ENCODE measurements at places on chromosomes 2 and 18.

- DNase-seq: no peak
These were observed 482.3 kb downstream of the TNS1 start for GRCh38 chr2:217520356-217521010.

DNA sequence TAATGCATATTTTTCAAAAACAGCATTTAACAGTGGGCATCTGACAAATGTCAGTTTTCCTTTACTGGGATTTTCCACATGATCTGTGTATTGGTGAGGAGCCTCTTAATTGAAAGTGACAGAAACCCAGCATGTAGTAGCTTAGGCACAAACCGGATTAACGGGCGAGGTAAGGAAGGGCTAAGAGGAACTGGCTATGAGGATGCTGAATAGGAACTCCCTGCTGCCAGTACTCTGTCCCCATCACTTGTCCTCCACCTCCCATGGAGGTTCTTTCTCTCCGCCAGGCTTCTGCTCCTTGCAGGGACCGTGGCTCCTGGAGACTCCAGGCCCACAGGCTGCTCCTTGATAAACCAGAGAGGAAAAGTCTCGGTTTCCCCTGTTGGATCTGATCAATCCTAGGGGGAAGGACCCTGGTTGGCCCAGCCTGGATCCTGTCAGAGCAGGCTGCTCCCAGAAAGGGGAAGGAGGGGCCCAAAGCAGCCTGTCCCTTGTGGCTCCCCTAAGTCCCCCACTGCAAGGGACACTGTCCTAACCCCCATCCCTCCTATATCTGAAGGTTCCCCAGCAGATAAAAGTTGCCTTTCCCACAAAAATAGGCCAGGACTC lies 10.3 kb downstream of the TEX44 start:
- DNase-seq: no peak

GRCh38 chr2:16152071-16152927 lies 211.9 kb downstream of the MYCN start:
- no peak for DNase-seq

GRCh38 chr2:238450440-238450861 lies 23.7 kb downstream of the ASB1 start:
- DNase-seq: no peak

- DNase-seq: no peak
These were observed 4.6 kb upstream of the PDK1 start for GRCh38 chr2:172551271-172551670.

- no peak for DNase-seq
These were observed 19.4 kb upstream of the EHBP1 start for GRCh38 chr2:62686012-62686685.

DNA sequence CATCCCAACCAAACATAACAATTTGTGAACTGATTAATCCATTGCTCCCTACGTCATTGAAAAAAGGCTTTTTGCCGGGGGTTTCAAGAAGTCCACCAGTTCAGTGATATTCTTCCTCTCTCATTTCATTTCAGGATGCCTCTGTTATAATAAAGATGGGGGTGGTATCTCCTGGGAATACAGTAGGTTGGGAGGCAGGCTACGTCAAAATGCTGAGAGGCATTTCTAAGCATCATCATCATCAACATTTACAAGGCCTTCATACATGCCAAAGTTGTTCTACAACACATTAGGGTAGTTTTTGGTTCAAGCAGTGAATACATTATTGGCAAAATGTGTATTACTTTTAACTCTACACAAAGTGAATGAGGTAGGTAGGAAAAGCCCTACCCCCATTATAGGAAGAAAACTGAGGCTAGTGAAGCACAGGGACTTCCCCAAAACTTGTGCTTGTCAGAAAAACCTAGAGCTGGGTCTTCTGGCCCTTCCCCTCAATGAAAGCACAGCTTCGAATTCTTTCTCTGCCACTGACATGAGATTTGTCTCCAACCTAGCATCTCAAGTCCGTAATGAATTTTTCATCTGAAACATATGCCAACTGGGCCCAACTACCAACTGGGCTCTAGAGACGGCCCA lies 11.3 kb downstream of the OSR1 start:
- DNase-seq: no peak

DNA sequence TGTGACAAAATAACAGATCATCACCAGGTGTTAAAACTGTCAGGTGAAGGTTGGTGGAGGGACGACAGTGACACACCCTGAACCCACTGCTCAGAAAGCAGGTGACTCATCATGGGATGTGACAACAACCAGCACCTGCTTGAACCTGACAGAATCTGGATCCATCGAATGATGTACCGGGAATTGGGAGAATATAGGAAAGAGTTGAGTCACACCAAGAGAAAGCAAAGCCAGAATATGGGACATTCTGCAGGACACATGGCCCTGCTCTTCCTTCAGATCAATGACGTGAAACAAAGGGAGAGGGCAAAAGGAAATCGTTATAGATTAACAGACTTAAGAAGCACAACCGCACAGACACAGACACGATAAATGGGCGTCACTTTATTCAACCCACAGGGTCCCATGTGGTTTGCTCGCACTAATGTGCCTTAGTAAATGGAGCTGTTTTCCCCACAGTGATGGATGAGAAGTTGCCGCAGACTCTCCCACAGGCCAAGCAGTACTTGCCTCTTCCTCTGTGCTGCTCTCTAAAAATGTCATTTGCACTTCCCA lies 100.1 kb downstream of the CRACDL start:
- DNase-seq: no peak

DNA sequence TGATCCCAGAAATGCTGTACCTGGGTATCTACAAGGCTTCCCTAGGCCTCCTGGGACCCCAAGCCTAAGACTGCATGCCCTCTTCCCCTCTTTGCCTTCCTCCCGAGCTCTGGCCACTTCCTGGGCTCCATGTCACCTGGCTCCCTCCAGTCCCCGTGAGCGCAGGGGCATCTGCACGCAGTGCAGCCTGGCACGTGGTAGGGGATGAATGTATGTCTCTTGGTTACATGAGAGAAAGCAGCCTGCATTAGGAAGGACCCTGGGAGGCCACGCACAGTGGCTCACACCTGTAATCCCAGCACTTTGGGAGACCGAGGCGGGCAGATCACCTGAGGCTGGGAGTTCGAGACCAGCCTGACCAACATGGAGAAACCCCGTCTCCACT lies 15.8 kb downstream of the PASK start:
- DNase-seq: no peak

GRCh38 chr2:220106065-220106464 lies 478.6 kb downstream of the SLC4A3 start:
- DNase-seq: no peak

DNA sequence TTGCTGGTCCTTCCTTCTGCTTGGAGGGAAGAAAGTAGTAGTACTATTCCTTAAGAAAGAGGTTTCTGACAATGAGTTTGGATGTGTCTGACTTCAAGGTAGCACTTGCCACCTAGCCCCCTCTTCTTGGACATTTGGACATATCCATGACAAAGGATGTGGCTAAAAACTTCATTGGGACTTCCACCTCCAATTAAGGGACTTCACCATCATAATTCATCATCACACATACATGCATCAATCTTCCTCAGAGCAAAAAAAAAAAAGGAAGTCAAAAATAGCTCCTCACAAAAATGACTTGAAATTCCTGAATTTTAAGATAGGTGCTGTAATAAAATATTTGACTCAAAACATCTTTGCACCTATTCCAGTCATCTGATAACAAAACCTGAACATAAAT lies 23.4 kb upstream of the PEX13 start:
- DNase-seq: no peak

DNA sequence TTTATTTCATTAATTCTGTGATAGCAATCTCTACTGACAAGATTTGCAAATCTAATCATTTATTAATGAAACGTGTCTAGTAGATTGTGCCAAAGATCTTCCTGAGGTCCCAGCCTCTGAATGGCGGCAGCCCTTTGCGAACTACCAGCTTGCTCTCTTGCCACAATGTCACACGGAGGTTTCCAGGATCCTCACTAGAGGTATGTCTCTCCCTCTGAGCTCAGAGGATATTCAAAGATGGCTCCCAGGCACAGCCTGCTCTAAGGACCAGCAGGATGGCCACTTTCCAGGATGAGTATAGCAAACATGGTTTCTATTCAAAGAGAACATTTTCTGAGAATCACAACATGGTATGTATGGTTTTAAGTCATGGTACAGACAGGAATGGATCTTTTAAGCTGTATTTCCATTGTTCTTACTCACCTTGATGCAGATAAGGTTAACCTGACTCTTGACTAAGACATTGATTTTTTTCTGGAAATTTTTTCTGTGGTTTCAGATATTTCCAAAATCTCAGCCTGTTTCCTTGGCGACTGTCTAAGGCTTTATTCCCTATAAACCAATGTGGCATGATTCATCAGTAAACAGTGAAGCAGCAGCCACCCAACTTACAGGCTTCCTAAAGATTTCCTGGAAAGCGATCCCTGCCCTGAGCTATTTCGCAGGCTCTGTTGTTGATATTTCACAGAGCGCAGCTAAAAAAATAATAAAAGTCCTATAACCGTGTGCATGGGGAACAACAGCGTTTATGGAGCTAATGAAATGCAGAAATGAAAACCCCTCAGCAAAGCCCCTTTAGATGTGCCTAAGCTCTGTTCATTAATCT lies 54.1 kb upstream of the KLF7 start:
- DNase-seq: no peak

DNA sequence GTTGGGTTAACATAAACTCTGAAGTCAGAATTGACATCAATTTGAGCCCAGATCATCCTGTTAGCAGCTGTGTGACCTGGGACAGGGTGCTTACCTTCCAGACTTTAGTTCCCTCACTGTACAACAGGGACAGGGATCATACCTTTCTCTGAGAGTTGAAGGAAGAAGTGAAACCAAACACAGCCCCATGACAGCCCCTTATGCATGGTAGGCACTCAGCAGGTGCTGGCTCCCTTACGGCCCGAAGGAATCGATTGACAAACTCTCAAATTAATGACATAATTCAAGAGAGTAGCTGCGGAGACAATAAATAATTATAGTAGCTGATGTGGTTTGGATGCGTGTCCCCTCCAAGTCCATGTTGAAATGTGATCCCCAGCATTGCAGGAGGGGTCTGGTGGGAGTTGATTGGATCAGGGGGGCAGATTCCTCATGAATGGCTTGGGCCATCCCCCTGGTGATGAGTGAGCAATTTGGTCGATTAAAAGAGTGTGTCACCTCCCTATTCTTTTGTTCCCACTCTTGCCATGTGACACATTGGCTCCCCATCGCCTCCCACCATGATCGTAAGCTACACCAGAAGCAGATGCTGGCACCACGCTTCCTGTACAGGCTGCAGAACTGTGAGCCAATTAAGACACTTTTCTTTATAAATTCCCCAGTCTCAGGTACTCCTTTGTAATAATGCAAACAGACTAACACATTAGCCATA lies 72.4 kb downstream of the ODC1 start:
- no peak for DNase-seq

DNA sequence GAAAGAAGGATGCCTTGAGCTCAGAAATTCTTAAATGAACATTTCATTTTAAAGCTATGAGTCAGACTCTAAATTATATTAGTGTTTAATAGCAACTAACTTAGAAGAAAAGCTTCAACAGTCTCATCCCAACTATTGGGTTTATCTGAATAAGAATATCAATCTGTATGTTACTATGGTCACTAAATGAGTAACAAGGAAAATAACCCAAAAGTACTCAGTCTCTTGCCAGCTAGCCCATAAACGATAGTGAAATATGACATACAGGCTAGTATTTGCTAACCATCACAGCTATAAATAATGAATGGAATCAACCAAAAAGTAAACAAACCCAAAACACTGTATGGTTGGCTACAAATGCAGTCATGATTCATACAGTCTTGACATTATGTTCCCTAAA lies 174.9 kb downstream of the RAB3GAP1 start:
- no peak for DNase-seq

- DNase-seq: no peak
These were observed 25.4 kb upstream of the TANK start for GRCh38 chr2:161134547-161135518.

DNA sequence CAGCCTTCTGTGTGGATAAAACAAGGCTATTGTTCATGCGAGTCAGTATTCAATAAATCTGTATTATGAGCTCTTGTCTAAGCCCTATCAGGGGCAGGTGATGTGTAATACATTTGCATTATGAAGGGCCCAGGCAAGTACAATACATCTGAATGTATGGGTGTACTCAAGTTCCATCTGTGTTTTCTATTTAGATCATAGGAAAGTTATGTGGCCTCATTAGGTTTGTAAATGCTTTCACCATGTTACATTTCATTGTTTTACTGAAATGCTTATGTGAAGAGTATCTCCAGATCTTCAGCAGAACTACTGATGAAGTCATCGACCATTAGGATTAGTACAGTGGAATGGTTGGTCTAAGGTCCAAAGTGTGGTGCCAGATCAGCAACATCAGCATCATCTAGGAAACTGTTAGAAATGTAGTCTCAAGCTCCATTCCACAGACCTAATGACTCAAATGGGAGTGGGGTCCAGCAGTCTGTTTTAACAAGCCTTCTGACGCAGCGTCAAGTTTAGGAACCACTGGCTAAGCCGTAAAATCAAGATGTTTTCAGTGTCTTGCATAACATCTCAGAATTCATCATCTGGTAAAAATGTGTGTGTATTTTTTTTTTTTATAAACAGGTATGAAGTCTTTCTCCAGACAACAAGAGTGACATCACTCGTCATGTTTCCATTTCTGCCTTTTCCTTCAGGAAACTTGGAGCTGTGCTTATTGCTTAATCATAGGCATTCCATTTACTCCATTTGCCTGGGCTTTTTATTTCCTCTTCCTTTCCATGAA lies 80.5 kb downstream of the LYPD6 start:
- no peak for DNase-seq

Data from stimulated activated CD4-positive, alpha-beta T cell treated with anti-CD3 and anti-CD28 coated beads, TNF-alpha, amount 100 ng/mL, for 24 hours (primary cell).